Activated naive CD8-positive, alpha-beta T cell treated with anti-CD3 and anti-CD28 coated beads for 36 hours (primary cell): ENCODE measurements at places on chromosomes 5 and 9. TPM values are rescaled to one million over a fixed set of nuclear protein-coding genes. Genes with fewer than 3 reads are reported as not detected.

- peaks cover 3% of the 10 kb centered on the region for H3K27me3 ChIP-seq
- no peaks in the 10 kb centered on the region for H3K36me3 ChIP-seq
- no peak for DNase-seq
- H3K4me1 ChIP-seq, result peaks cover 20% of the 10 kb centered on the region
- H3K4me3 ChIP-seq, result no peak overlapping the region
These were observed 7.7 kb downstream of the IL13 start for GRCh38 chr5:132665574-132666080.

GRCh38 chr5:107476783-107477182 is 194.0 kb downstream of the EFNA5 start:
- H3K27me3 ChIP-seq, result no peaks in the 10 kb centered on the region
- DNase-seq, result no peak
- H3K27ac ChIP-seq, result no peak overlapping the region
- H3K4me3 ChIP-seq, result no peak overlapping the region
- H3K36me3 ChIP-seq, result no peaks in the 10 kb centered on the region

DNA sequence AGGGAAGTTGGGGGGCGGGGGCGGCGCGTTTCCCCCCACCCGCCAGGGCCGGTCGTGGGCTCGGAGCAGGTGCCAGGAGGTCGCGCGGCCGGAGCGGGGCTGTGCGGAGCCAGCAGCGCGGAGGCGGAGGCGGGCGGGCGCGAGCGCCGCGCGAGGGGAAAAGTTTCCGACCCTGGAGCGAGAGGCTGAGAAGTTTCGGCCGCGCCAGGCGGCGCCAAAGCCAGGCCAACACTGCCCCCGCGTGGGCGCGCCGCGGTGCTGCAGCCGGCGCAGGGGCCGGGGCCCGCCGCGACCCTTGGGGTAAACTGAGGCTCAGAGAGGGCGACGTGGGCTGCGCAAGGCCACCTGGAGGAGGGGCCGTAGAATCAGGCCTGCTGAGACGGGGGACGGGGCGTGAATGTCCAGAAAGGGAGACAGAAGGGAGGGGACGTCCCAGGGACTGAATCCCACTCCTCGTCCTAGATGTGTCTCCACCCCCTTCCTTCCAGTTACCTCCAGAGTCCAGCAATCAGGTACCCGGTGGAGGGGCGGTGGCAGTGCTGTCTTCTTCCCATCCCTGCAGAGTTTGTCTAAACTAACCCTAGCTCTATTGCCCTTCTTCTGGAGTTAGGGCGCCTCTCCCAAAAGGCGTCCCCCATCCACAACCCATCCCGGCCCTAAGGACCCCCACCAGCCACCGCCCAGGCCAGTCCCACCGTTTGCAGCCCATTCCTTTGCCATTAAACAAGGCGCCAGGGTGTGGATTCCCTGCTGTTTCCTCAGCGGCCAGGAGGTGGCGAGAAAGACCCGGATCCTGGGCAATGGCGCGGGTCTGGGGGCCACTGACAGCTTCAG is 10.2 kb downstream of the C9orf50 start:
- H3K27me3 ChIP-seq, result no peaks in the 10 kb centered on the region
- no peak overlapping the region for H3K27ac ChIP-seq
- DNase-seq, result peak; percentile 81
- peak overlapping the region; percentile 64 for H3K4me3 ChIP-seq

- H3K27me3 ChIP-seq, result no peaks in the 10 kb centered on the region
- H3K27ac ChIP-seq, result peak overlapping the region; percentile 76
- H3K4me1 ChIP-seq, result peaks cover 13% of the 10 kb centered on the region
- H3K36me3 ChIP-seq, result peaks cover 59% of the 10 kb centered on the region
These were observed 9.7 kb downstream of the ORM2 start for GRCh38 chr9:114339130-114339908.

PCDHA11 gene
- total RNA-seq, result not detected

GLE1 gene
- 45.8 TPM for total RNA-seq
